Astrocyte (in vitro differentiated cells and primary cell): ENCODE measurements at places on chromosomes 12 and 14.

DNA sequence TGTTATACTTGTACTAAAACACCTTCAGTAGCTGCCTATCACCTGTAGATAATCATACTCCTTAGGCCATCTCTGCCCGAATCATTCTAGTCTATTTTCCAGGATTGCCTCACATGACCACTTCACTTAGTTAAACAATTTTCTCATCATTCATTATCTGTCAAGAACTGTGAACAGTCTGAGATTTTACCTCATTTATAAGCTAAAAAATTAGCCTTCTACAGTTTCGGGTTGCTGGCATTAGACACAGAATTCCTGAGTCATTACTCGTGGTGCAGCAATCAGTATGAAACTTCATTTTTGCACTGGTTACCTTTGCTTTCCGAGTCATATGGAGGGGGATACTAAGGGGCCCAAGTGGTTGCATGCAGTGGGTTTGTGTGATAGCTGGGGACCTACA is 57.6 kb upstream of the OTOGL start:
- DNase-seq = peak; percentile 87

GRCh38 chr14:95240859-95241813 is 78.6 kb downstream of the CLMN start:
- no peak for DNase-seq

- peak; percentile 48 for DNase-seq
These were observed 172.7 kb downstream of the CAND1 start for GRCh38 chr12:67441736-67442346.

GRCh38 chr12:120678572-120678971 is 8.4 kb upstream of the MLEC start:
- DNase-seq = no peak

DNA sequence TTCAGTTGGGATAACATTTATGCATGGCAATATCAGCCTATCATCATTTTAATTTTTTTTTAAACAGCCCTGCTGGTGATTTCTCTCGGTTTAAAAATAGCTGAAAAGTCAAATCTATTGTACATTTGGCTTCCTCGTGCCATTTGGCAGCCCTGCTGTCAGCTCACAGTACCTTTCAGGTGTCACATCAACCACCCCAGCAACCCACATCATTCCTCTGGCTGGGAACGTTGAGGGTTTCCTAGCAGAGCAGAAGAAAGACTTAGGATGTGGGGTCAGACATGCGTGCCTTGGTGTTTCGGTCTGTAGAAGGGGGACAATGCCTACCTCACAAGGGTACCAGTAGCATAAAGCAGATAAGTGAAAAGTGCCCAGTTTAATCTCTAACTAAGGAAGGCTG is 15.8 kb downstream of the PEBP1 start:
- DNase-seq = no peak

DNA sequence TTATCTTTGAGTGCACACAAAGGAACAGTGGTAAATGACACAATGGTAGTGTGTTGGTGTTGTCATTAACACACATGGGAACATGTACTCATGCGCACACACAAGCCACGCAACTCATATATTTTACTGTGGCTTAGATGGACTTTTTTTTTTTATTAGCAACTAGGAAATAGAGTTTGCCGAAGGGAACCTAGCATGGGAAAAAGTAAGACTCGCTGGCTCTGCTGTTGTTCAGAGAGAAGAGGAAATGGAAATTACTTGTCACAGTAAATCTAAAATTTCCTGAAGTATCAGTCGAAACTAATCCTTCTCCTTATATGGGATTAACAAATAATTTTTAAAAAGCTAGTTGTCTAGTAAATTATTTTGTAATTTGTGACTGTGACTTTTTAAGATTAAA is 33.7 kb upstream of the IL22 start:
- DNase-seq = no peak

DNA sequence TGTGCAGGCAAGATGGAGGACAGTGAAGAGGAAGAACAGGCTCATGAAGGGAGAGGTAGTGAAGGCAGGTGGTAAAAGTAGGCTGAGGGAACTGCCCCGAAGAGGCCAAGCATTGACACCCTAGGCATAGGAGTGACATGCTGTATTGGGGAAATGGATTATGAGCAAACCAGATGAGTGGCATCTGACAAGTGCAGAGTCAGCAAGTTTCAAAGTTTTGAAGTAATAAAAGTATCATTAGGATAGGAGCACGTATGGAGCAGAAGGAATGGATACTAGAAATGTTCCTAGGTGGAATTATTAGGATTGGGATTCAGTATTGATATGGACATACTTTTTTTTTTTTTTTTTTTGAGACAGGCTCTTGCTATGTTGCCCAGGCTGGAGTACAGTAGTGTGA is 139.8 kb downstream of the SAMD4A start:
- no peak for DNase-seq

- peak; percentile 37 for DNase-seq
These were observed 3.0 kb downstream of the FOXJ2 start for GRCh38 chr12:8035440-8036010.

GRCh38 chr12:18108611-18109010 is 18.6 kb upstream of the RERGL start:
- DNase-seq = no peak

- DNase-seq = no peak
These were observed 101.2 kb upstream of the SLC16A7 start for GRCh38 chr12:59494617-59495016.

DNA sequence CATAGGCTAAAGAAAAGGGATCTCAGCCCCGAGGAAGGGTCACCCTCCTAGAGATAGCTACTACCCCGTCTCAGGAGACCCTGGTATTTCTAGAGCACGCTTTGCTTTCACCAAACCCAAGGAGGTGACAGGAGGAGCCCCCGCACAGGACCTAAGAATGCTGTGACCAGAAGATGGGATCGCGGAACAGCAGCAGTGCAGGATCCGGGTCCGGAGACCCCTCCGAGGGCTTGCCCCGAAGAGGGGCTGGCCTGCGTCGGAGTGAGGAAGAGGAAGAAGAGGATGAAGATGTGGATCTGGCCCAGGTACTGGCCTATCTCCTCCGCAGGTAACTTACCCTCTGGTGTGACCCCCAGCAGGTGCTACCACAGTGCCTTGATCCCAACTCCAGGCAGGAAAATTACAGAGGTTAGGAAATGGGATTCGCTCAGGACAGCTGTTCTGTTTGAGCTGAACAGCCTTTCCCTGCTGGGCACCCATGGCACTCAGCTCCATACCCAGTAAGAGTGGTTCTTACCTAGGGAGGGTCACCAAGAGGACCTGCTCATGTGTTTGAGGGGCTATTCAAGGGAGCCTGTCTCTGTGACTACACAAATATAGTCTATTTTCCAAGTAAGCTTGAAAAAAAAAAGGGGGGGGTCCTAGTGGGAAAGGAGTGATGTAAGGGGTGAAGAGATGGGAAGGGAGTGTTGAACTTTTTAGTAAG is 826 bp upstream of the NRL start:
- DNase-seq = no peak

- no peak for DNase-seq
These were observed 243.5 kb upstream of the CAND1 start for GRCh38 chr12:67025543-67026114.

- peak; percentile 13 for DNase-seq
These were observed 141.8 kb downstream of the MYRFL start for GRCh38 chr12:69966839-69967238.

GRCh38 chr12:90234472-90234871 is 525.8 kb upstream of the ATP2B1 start:
- DNase-seq = peak; percentile 15

GRCh38 chr12:130799051-130799450 is 40.0 kb downstream of the STX2 start:
- no peak for DNase-seq

DNA sequence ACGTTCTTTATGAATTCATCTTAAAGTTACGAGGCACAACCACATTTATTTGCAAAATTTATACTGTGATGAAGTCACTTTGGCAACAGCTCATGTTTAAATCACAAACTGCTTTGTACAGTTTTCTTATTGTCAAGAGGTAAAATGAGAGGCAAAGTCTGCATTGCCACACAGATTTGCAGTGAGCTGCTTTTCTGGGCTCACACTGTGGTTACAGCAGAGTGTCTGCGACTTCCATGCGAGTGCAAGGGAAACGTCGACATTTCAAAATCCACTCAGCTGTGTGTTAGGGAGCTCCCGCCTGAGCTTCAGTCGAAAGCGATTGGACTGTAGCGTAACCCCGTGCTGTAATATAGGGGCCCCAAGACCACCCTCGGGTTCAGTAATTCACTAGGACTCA is 13.0 kb downstream of the MTA1 start:
- DNase-seq = no peak

- no peak for DNase-seq
These were observed 142.8 kb upstream of the TMCC3 start for GRCh38 chr12:94793191-94793595.

GRCh38 chr14:61281186-61281947 is at the start of gene TMEM30B:
Gene TMEM30B (minus strand): TSS chr14:61281338. CDS start chr14:61281147, 191 bp downstream.
- no peak for DNase-seq

DNA sequence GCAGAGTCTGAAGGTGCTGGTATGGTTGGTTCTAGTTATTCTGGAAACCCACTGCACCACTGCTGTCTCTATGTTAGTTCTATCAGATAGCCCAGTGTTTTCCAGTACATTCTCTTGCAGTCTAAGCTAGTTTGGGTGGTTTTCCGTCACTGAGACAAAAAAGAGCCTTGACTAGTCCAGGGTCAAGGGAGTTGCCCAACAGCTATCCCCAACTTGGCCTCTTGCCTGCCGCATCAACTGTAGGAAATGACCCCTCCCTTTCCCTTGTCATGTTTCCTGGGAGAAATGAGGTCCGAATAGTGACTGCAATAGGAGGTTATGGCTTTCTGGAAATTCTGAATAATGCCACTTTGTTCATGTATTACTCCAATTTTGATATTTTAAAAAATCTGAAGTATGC is 160.4 kb downstream of the EFCAB11 start:
- DNase-seq = no peak

DNA sequence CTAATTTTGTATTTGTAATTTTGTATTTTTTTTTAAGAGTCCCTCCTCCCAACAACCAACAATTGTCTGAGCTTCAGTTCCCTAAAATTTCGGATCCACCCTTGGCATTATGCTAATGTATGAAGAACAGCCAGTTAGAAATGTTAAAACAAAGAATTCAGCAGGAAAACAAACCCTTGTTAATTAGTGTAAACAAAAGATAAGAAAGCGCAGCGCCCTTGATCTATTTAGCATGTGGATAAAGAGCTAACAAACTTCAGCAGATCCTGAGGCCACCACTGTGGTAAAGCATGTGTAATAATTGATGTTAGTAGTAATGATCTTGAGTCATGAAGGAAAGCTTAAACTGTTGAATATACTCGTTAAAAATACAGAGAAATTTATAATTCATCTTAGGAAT is 199.8 kb downstream of the TMX1 start:
- no peak for DNase-seq

- DNase-seq = no peak
These were observed 79.6 kb downstream of the EXOC5 start for GRCh38 chr14:57189070-57189469.

- DNase-seq = peak; percentile 55
These were observed 283.3 kb upstream of the FAR2 start for GRCh38 chr12:28865776-28866175.

DNA sequence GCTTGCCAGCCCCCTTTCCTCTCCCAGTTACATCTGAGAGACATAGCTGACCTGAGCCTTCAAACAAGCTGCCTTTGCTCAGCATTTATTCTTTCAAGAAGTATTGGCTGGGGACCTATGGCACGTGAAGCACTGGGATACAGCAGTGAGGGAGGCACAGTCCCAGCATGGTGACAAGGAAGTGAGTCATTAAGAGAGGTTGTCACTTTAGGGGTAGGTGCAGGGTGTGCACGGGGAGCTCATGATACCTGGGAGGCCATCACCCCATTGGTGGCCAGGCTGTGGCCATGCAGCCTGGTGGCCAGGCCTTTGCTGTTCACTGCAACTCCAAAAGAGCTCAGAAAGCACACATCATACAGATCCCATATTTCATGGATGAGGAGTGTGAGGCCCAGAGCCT is 5.7 kb upstream of the KRT75 start:
- DNase-seq = no peak

DNA sequence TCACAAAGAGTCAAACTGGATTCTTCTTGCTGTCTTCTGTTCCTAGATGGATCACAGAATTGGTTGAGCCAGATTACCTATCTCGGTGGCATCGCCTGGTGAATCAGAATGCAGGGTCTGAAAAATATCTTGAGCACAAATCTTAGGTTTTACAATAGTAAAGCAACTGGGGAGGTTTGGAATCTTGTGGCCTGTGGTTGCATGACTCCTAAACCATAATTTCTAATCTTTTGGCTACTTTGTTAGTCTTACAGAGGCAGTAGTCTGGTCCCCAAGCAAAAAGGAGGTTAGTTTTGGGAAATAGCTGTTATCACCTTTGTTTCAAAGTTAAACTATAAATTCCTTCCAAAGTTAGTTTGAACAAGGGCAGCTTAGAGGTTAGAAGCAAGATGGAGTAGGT is 1488.5 kb upstream of the FLRT2 start:
- DNase-seq = peak; percentile 0

DNA sequence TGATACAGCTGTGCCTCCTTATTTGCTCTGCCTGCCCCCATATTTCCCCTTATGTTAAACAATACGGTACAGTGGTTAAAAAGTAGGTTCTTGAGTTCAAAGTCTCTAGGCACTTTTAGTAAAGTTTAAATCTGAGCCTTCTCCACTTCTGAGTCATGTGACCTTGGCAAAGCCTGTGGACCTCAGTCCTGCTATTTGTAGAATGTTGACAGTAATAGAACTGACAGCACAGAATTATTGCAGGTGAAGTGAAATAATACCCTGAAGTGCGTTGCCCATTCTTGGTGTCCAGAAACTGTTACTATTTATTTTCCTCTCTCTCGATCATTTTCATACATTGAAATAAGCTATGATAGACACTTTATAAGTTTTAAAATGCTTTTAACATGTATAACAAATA is 499.7 kb downstream of the EGLN3 start:
- no peak for DNase-seq

DNA sequence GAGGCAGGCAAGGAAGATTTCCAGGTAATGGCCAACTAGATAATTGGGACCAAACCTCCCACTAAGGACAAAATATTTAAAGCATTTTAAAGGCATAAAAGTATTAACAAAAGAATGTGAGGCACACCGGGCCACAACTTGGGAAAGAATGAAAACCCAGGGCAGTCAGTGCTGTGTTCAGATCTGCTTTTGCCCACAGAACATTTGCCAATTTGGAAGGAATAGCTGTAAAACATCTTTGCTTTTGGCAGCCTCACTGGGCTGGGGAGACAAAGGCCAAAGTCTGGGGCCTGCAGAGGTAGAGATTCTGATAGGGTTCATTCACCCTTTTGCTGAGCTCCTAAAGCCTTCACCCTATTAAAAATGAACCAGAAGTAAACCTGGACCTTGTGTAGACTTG is 82.3 kb downstream of the SYNE3 start:
- no peak for DNase-seq

- no peak for DNase-seq
These were observed 168.1 kb upstream of the PARP11 start for GRCh38 chr12:4041187-4041885.

GRCh38 chr12:111405859-111406473 is at the start of gene SH2B3:
Gene SH2B3 (plus strand): TSS chr12:111405923. CDS start chr12:111418146, 12,223 bp downstream.
- no peak for DNase-seq

- peak; percentile 57 for DNase-seq
These were observed 38.5 kb downstream of the SPTB start for GRCh38 chr14:64841121-64841651.
